ENCODE measurements at places on chromosomes 11 and 22.

- DNase-seq: no peak
Observed at GRCh38 chr22:44814266-44815098, 62.1 kb downstream of the ARHGAP8 start.

DNA sequence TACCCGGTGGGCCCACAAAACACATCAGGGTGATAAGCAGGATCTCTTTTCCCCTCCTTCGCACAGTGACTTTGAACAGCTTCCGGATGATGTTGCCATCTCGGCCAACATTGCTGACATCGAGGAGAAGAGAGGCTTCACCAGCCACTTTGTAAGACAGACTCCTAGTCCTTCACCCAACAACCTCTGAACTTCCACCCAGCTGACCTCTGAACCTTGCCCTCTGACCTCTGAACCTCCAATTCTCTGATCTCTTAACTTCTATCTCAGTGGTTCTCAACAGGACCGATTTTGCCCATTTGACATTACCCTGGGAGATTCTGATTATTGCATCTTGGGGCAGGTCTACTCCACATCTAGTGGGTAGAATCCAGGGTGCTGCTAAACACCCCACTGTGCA is 3.2 kb downstream of the NCF4 start:
- no peak for DNase-seq

DNA sequence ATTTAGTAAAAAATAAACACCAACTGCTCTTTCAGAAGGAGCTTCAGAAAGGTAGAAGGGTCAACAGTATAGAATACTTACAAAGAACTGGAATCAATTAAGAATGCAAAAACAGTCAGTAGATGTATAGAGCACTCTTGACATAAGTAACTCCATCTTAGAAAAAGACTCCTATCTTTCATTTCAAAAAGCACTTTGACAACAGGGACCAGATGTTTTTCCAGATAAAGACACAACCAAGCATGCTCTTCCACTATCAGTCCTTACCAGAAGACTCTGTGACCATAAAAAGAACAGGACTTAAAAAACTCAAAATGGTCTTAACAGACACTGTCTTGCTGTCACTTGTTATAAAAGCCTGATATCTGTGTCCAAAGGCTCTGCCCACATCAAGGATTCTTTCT is 5.2 kb downstream of the SLC25A17 start:
- no peak for DNase-seq

GRCh38 chr22:33829546-33830280 is 90.6 kb downstream of the LARGE1 start:
- no peak for DNase-seq

DNA sequence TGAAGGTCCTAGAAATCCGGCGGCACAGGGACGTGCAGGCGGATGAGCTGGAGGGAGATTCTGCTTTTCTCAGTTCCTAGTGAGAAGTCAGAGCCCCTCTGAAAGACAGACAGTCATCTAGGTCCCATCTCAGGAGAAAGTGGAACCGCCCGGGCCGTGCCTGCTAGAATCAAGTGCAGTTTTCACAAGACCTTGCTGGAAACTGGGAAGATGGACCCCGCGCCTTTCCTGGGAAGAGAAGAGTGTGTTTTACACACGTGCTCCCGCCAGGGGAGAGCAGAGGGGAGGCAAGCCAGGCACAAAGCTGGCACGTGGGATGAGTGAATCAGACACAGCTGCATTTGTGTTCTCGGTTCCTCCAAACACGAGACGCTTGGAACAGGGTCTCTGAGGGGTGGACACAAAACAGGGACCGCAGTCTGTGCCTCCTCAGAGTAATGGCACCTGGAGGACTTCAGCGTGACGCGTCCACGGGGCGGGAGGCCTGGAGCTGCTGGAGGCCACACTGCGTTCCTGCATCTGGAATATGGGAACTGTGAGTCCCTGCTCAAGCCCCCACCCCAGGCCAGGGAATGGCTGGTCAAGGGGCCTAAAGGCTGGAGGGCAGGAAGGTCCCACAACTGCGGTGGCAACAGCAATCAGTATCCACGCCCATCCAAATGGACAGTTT is 218.3 kb downstream of the BRD1 start:
- no peak for DNase-seq

- no peak for DNase-seq
Observed at GRCh38 chr22:47065756-47066615, 303.5 kb downstream of the TBC1D22A start.

DNA sequence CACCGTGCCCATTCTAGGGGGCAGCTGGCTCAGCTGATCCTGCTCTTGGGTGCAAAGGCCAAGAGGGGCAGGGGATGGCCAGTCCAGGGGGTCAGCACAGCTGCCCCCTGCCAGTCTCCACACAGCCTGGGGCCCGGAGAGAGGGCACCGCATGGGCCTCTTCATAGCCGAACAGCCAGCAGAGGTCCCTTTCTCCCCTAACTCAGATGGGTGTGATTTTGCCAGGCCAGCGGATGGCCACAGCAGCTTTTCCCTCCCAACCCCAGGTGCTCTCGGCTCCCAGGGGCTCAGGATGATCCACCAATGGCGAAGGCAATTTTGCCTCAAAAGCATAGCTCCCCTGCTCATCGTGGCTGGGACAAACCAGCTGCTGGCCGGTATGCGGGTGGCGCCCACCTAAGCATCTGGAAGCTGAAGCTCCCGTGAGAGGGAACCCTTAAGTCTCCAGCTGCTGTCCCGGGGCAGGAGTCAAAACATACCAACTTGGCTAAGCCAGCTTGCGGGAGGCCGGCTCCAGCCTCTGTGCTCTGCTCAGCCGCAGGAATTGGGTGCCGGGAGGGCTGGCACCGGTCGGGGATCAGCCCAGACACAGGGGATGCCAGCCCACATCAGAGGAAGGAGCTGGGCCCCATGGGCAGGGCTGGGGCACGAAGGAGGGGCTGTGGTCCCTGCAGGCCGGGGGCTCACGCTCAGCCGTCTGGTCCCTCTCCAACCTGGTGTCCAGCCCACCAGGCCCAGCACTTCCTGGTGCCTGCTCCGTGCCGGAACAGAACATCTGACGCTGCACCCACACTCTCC is 30.5 kb upstream of the GNB1L start:
- DNase-seq: no peak

DNA sequence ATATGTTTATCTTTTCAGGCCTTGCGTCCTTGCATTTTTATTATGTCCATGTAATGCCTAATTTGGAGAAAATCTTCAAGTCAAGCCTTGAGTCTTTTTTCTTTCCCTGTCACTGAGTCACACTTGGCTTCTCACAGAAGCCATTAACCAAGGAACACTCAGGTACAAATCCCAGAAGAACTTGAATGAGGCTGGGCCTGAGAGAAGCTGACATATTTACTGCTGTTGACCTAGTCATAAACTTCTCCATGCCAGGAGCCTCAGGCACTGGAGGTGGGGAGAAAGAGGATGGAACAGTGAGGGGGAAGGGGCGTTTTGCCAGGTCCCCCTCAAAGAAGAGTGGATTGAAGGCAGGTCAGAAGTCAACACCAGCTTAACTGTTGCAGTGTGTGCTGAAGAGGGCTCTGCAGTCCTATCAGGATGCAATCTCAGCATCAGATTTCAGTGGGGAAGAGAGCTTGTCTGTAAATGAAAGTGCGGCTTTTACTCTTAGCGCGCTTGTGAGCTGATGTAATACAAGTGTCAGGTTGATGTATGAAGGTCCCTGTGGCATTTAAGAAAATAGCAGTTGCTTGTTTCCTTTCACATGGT is 526.0 kb downstream of the ETS1 start:
- no peak for DNase-seq

Data from CD4-positive, alpha-beta T cell treated with Interleukin-12 subunit alpha and Interleukin-12 subunit beta, for 1 hour (primary cell).